ENCODE measurements at places on chromosomes 7 and 10.

DNA sequence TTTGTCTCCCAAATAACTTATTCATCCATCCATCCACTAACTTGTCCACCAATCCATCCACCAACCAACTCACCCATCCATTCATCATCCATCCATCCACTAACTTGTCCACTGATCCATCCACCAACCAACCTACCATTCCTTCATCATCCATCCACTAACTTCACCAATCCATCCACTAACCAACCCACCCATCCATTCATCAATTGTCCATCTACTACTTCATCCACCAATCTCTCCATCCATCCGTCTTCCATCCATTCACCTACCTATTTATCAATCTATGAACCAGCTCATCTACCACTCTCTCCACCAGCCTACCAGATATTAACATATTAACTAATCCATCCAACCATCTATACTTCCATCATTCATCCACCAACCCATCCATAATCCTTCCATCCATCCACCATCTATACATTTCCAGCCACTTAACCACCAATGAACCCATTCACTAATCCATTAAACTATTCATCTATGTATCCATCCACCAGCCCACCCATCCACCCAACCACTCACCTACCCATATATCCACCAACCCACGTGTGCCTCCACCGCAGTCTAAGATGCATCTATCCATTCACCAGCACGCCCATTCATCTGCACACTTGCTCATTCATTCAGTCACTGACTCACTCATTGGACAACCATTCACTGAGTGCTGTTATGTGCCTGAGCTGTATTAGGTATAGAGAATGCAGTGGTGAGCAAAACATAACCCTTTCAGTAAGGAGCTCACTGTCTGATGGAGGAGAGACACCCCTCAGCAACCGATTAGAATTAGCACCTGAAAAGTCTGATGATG, 19.8 kb upstream of the TBL2 start:
- no peak for DNase-seq

GRCh38 chr10:131832056-131832685, 68.6 kb upstream of the PPP2R2D start:
- no peak for DNase-seq

DNA sequence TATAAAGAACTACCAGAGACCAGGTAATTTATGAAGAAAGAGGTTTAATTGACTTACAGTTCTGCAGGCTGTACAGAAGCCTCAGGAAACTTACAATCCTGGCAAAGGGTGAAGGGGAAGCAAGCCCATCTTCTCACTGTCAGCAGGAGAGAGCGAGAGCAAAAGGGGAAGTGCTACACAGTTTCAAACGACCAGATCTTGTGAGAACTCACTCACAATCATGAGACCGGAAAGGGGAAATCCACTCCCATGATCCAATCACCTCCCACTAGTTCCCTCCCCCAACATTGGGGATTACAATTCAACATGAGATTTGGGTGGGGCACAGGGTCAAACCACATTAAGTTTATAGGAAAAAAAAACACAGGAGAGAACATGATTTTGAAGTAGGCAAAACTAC, 222.1 kb upstream of the SHH start:
- DNase-seq = no peak

DNA sequence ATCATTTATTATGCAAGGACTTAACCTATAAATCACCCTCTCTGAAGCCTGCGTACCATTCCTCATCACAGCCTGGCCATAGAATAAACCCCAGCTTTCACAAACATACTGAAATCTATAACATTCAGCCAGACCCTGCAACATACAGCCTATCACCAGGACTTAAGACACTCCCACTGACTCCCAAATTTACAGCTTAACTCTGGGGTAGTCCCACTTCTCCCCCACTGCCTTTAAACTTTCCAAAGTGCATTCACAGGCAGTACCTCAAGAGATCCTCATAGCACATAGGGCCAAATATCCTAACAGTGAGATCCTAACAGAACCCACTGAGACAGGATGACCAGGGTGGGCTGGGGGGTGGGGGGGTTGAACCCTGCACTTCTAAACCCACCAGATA, 3.5 kb downstream of the LDB1 start:
- DNase-seq = no peak

DNA sequence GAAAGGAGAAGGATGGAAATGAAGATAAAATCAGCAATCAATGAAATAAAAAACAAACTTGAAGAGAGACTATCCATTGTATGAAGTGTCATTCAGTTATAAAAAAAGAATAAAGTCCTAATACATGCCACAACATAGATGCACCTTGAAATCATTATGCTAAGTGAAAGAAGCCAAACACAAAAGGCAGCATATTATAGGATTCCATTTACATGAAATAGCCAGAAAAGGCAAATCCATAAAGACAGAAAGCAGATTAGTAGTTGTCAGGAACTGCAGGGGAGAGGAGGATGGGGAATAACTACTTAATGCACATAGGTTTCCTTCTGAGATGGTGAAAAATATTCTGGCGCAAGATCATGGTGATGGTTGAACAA, 6.6 kb upstream of the PON1 start:
- DNase-seq = no peak

DNA sequence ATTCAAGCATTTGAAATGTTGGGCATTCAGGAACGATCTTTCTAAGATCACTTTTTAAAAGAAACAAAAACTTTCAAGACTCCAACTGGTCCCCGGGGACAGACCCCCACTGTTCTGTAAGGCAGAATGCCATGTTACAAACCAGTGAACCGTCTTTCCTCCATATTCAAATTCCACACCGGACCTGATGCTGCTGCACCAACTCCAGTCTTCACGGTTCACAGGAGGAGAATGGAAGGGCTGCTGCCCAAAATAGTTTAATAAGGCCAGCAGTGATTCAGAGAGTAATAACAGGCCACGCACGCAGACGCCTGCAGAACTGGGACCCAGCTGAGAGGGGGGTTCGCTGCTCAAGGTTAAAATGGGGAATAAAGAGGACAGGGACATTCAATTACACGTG, 47.2 kb downstream of the OSBPL3 start:
- DNase-seq = no peak

GRCh38 chr7:37093257-37093656, 355.4 kb downstream of the ELMO1 start:
- DNase-seq = no peak

- no peak for DNase-seq
Observed at GRCh38 chr7:22630069-22630468, 96.9 kb upstream of the IL6 start.

DNA sequence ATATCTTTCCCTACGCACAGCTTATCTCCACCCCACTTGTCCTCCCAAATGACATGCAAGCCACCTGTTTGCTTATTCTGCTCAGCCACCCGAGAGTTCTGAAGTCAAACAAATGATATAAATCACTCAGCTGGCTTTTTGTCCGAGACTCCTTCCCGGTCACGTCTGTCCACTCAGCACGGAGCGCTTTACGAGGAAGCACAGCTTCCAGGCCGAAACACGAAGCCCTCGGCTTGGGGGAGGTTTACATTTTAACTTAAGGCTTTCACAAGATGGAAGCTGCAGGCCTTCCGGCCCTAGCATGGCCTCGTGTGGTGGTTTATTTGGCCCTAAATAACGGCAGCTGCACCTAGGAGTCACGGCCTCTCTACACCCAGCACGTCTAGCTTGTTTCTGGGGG, 60.1 kb upstream of the GNA12 start:
- no peak for DNase-seq

DNA sequence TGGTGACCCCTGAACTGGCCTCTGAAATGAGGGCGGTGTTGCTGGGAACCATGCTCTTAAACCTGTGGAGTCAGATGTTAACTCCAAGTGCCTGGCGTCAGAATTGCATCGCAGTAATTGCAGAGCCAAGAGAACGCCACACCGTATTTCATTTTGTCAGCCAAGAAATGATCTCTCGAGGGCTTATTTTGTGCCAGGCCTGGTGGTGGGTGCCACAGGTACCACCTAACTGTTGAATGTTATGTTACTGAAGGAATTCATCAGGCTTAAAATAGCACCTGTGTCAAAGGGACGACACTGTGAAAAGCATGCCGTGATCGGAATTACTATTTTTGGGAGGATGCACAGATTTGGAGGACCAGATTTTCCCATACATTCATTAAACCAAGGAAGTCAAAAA, 51.9 kb upstream of the BAIAP2L1 start:
- DNase-seq = no peak

GRCh38 chr10:62374862-62375710, 917 bp downstream of the ZNF365 start:
- DNase-seq = no peak

- DNase-seq = no peak
Observed at GRCh38 chr10:20890491-20891337, 6.4 kb downstream of the NEBL start.

DNA sequence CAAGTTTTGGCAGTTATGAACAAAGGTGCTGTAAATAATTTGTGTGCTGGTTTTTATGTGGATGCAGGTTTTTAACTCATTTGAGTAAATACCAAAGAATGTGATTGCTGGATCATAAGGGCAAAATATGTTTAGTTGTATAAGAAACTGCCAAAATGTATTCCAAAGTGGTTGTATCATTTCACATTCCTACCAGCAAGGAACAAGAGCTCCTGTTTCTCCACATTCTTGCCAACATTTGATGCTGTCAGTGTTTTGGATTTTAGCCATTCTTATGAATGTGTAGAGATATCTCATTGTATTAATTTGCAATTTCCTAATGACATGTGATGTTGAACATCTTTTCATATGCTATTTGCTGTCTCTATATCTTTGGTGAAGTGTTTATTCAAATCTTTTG, 207.3 kb upstream of the LRGUK start:
- DNase-seq = no peak

GRCh38 chr7:128309976-128310375, 33.7 kb downstream of the RBM28 start:
- DNase-seq = no peak

DNA sequence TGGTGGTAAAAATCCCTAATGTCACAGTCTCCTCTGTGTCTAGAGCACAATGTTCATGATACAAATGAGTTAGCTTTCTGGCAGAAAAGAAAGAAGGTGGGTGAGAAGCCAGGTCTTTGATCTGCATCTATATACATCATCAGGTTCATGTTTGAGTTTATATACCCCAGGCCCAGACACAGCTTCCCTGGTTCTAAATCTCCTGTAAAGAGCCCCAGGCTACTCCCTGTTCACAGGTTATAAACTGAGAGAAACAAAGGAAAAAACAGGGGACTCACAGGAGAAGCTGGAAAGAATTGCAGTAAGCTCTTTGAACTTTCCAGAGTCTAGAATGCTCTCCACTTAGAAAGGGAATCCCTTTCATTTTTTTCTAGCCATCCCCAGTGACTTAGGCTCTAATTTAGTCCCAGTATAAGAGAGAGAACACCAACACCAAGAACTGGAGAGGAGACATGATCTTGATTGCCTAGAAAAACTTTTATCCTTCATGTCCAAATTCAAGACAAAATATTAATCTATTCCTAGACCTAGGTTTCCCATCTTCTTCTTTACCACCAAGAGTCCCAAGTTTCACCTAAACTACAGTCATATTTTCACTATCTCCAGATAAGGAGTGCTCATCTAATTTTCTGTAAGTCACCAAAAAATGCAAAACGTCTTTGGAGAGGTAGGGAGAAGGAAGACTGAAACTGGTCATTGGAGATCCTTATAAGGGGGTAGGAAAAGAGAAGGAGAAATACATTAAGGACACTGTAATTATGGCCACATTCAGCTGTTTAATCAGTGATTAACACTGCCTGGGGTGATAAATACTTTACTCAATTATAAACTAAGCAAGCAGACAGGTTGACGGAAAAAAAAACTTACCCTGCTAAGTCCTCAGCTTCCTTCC, 469 bp downstream of the MSS51 start:
- DNase-seq = no peak

GRCh38 chr10:120493411-120494312, 36.6 kb downstream of the PLPP4 start:
- no peak for DNase-seq

GRCh38 chr7:68744036-68744435, 854.2 kb upstream of the AUTS2 start:
- DNase-seq = no peak

DNA sequence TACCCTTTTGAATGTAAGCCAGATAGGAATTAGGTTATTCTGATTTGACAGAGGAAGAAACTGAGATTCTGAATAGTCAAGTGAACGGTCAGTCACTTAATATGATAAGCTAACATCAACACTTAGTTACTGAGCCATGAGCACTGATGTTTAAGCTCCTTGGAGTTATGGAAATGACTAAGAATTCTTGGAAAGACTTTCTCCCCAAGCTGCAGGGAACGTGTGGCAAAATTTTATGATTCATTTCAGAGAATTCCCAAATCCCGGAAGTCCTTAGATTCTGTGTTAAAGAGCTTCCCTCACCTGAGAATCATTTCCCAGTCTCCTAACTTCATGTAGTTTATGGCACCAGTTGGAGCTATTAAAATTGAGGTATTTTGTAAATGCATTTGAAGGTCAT, 330.9 kb downstream of the XPNPEP1 start:
- no peak for DNase-seq

DNA sequence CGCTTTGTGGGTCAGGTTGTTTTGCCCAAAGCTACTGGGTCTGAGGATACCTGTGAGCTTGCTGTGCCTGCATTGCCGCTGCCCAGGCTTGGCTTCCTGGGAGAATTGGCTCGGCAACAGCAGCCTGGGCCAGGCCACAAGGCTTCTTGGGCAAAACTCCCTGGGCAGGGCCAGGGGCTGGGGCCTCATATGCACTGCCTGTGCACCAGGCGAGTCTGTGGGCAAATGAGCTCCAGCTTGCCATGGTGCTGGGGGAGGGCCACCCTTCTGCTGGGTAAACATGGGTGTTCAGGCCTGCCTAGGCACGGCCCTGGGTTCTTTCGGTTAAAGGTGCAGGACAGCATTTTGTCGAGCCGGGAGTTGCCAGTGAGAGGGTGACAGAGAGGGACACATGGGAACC, 19.4 kb downstream of the ZMIZ1 start:
- DNase-seq = no peak

- no peak for DNase-seq
Observed at GRCh38 chr7:29375641-29376562, 181.3 kb downstream of the CHN2 start.

- no peak for DNase-seq
Observed at GRCh38 chr7:116798232-116798631, 64.2 kb upstream of the CAPZA2 start.

- no peak for DNase-seq
Observed at GRCh38 chr10:66780796-66781195, 145.0 kb upstream of the LRRTM3 start.

- DNase-seq = no peak
Observed at GRCh38 chr10:59870152-59870551, 36.2 kb downstream of the CCDC6 start.

DNA sequence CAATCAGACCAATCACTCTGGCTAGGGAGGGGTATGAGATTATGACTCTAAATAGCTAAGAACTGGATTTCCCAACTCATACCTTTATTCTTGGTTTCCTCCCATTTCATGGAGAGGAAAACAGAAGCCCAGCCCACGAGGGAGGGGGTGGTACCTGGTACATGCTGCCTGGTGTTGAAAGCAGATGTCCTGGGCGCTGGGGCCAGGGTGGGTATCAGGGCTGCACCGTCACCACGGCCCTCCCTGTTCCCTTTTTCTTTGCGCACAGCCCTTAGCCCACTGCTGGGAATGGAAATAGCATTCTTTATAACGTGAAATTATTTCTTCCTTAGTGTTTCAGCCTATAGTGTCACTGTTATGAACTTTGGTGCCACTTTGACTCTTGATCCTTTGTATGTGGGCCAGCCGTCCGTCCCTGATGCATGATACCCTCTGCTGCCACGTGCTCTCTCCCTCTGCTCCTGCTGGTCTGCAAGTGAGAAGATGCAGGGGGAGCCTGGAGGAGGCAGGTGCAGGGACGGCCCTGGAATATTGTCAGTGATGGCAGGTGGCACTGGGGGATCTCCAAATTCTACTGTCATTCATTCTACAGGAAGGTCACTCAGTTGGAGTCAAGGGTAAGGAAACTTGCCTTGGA, 158.5 kb downstream of the CDH23 start:
- no peak for DNase-seq

GRCh38 chr10:61897671-61898434, 3.6 kb upstream of the ARID5B start:
- no peak for DNase-seq
